Lung (tissue), 17 donors: ENCODE measurements at places on chromosomes 2 and 18. TPM values are rescaled to one million over a fixed set of nuclear protein-coding genes. Genes with fewer than 3 reads are reported as not detected.

Gene NPAS2
- total RNA-seq = 17.1 TPM

Gene CDCA7
- 2.4 TPM for total RNA-seq

Gene SAG
- total RNA-seq = 0.46 TPM

Gene MSTN
- total RNA-seq = 0.46 TPM

Gene SNX17
- total RNA-seq = 129 TPM

Gene ATP8B1
- total RNA-seq = 26.6 TPM

Gene BCL2
- 8.6 TPM for total RNA-seq

Gene LYG1
- 0.89 TPM for total RNA-seq

Gene ZSWIM2
- not detected for total RNA-seq

DNA sequence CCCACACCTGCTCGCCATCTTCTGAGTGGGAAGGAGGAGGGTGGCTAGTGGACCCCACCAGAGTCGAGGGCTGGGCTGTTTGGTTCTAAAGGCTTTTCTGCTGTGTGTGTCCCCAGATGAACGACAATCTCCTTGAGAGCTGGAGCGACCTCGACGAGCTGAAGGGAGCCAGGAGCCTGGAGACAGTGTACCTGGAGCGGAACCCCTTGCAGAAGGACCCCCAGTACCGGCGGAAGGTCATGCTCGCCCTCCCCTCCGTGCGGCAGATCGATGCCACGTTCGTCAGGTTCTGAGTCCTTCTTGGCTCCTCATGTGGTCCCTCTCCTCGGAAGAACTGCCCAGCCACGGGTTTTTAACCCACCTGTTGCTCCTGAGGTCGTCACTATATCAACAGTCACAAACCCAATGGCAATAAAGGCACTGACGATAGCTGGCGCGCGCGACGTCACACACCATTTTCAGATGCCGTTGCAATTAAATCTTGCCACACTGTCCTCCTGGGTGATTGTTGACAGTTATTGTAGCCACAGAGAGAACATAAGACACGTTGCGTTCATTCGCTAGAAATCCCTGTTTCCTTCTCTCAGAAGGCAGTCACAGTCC lies 5.8 kb upstream of the ANO7 start:
- DNase-seq = no peak

DNA sequence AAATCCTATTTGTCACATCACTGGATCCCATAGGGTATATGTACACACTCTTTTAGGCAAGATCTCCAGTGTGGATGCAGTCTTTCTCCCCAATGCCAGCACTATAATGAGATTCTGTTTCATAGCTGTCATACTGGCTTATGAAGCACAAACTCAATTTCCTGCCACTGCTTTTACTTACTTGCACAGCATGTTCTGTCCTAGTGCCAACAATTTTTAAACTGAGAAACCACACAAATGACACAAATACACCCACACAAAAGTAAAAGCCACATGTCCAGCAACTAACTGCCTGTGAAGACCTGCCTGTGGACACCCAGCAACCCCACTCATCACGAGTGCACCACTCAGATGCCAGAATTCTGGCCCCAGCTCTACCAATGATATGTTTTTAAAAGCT lies 29.6 kb upstream of the RNU4ATAC start:
- peak; percentile 16 for DNase-seq

DNA sequence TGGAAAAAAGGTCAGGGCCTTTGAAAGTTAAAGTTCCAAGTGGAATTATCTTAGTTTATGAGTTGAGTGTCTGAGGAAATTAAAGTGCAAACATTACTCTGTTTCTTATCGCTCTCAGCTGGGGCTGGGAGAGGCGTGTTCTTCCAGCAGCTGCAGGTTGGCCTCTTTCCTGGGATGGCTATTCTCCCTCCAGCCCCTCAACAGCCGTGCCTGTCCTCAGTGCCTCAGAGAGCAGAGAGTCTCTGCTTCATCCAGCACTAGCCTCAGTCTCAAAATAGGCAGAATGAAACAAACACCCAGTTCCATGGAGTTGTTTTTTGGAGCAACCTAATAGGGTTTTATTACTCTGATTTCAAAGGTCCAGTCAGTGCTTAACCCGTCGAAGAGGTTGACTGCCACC lies 298.1 kb downstream of the GALR1 start:
- DNase-seq = no peak

- DNase-seq = peak; percentile 76
These were observed 2.3 kb downstream of the ARL4C start for GRCh38 chr2:234494361-234495250.

- DNase-seq = peak; percentile 54
These were observed 889 bp downstream of the ZC3H15 start for GRCh38 chr2:186486651-186487647.

- no peak for DNase-seq
These were observed 1135.1 kb upstream of the CRIM1 start for GRCh38 chr2:35220461-35220860.

DNA sequence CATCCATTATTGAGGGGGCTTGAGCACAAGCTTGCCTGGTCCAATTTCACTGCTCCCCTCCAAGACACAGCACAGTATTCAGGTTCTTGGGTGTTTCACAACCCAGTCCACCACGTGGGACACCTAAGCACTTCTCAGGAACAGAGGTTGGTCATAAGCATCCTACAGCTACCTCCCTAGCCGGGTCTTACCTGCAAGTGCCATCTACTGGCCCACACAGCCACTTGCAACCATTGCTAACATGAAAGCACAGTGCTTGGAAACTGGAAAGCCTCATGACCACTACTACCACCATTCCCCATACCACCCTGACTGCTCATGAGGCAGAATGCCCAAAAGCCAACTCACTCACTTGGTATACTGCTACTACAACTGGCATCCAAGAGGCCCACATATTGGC lies 105.7 kb upstream of the RPRM start:
- DNase-seq = no peak

DNA sequence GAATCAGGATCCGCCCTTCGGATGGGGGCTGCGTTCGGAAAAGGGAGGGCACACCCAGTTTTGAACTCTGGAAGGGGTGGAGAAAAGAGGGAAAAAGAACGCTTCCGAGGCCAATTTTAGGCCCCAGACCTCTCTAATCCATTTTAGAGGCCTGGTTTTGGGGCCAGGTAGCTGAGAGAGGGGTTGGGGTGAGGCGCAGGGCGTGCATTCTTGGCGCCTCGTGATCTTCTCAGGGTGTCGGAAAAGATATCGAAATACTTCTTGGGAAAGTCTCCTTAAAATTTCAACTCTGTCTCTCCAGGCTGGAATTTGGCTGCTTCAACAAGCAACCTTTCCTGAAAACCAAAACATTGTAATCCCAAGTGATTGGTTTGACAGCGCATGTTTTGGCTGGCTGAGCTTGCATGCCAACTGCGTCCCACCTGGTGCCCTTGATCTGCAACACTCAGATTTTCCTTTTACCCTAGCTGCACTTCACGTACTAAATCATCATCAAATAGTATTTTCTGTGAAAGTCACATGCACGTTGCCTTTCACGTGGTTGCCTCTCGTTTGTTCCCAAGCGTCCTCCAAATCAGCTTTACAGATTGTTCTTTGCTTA lies 864 bp upstream of the XPO1 start:
- DNase-seq = peak; percentile 78

GRCh38 chr2:201608021-201608420 lies 35.3 kb downstream of the TMEM237 start:
- DNase-seq = no peak

DNA sequence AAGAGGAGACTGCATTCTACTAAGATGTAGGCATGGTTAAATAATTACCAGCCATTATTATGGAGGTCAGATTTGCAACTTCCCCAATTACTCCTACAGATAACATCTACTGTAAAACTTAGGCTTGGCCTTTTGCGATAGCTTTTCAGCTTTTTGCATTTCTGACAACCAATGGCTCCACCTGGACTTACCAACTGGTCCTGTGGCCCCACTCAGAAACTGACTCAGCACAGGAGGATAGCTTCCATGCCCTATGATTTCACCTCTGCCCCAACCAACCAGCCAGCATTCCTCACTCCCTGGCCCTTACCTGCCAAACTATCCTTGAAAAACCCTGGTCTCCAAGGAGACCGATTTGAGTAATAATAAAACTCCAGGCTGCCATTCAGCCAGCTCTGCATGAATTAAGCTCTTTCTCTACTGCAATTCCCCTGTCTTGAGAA lies 28.2 kb downstream of the TUBB6 start:
- DNase-seq = no peak

- DNase-seq = no peak
These were observed 226.2 kb downstream of the ACKR3 start for GRCh38 chr2:236795861-236796219.

- no peak for DNase-seq
These were observed 118.8 kb upstream of the PDE1A start for GRCh38 chr2:182545420-182546167.

GRCh38 chr2:226794751-226795171 lies 4.9 kb downstream of the IRS1 start:
- DNase-seq = peak; percentile 55

GRCh38 chr2:64524604-64525316 lies 632 bp downstream of the AFTPH start:
- DNase-seq = peak; percentile 54

DNA sequence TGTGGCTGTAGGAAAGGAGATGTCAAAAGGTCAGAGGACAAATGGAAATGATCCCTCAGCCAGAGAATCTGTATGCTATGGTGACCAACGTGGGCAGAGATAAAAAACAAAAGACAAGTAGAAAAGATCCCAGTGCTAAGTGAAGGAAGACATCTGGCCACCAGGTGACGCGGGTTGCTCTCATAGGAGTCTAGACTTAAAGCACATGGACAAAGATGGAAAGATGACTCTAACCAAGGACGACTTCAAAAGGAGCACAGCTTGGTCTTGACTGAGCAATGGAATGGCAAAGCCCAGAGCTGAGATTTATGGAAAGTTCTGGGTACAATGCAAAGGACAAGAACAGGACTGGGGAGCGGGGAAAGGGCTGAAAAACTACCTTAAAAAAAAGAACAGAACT lies 96.8 kb downstream of the CLIP4 start:
- DNase-seq = no peak

DNA sequence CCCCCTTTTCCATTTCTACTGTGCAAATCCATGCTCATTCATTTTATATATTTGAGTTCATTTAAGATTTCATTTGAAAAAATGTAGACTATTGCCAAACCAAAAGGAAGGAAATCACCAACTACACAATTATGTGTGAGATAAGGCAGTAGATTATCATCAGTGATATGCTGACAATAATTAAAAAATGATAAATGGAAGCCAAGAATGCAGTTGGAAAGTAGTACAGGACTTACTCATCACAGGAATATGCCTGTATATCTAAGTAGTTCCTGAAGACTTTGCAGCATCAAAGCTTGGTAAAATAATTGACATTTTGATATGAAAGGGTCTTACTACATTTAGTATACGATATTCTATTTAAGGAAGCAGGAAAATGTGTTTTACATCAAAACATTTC lies 166.1 kb upstream of the OTX1 start:
- DNase-seq = no peak

- peak; percentile 4 for DNase-seq
These were observed 7.3 kb downstream of the PXDN start for GRCh38 chr2:1736997-1737480.

GRCh38 chr18:53799134-53799533 lies 425.3 kb downstream of the MBD2 start:
- no peak for DNase-seq

DNA sequence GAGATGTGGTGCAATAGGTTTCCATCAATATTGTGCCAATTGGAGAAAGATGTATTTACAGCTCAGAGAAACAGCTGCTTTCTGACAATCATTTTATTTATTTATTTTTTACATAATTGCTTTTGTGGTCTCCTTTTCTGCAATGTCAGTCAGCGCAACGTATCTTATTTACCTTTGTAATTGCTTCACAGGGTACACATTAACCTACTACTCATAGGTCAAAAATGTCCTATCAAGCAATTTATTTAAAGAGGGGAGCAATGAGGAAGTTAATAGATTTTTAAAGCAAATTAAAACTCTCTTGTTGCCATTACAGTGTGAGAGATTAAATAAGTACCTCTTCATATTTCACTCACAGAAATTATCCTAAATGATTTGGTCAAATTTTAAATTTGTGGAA lies 291.0 kb downstream of the CALCRL start:
- DNase-seq = no peak

- DNase-seq = no peak
These were observed 158.3 kb downstream of the EML6 start for GRCh38 chr2:54881759-54882158.

DNA sequence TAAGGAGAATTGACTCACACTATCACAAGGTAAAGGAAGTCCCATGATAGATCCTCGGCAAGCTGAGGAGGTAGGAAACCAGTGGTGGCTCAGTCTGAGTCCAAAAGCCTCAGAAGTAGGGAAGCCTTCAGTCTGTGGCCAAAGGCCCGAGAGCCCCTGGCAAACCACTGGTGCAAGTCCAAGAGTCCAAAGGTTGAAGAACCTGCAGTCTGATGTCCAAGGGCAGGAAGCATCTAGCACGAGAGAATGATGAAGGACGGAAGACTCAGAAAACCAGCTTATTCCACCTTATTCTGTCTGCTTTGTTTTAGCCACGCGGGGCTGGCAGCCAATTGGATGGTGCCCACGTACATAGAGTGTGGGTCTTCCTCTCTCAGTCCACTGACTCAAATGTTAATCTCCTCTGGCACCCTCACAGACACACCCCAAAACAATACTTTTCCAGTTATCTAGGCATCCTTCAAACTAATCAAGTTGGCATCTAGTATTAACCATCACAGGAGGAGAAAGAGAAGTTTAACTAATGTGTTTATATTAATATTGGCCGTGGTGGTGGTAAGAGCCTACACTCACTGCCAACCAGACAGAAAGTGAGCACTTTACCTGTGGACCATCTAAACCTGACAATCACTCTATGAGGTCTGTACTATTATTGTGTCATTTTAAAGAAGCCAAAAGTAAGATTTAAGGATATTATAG lies 8.1 kb upstream of the TRIB2 start:
- DNase-seq = no peak

DNA sequence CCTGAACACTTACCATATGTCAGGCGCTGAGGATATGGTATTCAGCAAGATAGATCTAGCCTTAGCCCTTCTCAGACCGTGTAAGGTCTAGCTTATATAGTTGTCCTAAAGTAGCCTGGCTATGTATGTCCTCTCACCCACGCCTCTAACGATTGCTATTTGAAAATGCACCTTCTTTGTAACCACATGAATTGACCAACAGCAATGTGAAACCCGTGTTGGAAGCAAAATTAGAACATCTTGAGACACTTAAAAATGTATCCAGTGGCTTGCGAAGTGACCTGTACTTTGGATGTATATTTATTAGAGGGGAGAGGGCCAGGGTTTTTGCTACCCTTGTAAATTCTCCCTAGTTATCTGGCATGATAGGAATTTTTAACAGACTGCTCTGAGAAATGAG lies 860.0 kb upstream of the ZEB2 start:
- DNase-seq = no peak

- no peak for DNase-seq
These were observed 695.1 kb downstream of the ZEB2 start for GRCh38 chr2:143824791-143825190.

DNA sequence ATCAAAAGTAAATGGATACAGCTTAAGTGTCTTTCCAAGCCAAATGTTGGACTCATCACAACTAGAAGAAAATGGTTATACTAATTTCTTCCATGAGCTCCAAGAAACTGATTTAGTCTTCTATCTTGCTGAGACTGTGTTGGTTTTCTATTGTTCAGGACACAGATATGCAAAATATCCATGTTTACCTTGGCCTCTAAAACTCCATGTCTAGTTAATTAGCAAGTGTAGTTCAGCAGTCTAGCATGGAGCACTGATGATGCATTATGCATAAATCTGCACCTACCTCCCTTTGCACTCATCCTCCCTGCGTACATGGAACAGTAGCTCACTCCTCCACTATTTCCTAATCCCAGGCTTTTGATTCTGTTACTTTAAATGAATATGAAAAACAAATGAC lies 731.4 kb upstream of the CHAC2 start:
- DNase-seq = no peak

GRCh38 chr18:25019931-25020330 lies 332.0 kb downstream of the ZNF521 start:
- DNase-seq = peak; percentile 42
